ENCODE measurements at places on chromosomes 1 and 21.

DNA sequence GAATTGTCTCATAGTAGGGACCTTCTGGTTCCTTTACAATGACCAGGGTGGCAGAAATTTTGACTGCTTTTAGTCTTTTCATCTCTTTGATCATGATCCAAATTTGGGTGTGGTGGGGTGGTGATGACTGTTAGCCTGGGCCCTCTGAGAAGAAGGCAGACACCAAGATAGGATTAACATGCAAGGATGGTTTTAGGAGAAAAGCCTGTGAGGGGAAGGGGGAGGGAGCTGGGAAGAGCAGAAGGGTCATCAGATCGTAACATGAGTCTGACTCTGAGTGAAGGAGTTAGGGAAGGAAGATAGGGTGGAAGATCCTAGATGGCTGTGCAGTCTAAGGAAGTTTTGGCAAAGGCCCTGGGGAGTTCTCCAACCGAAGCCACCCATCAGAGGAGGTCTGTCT lies 28.5 kb upstream of the CAMSAP2 start:
- DNase-seq = no peak

DNA sequence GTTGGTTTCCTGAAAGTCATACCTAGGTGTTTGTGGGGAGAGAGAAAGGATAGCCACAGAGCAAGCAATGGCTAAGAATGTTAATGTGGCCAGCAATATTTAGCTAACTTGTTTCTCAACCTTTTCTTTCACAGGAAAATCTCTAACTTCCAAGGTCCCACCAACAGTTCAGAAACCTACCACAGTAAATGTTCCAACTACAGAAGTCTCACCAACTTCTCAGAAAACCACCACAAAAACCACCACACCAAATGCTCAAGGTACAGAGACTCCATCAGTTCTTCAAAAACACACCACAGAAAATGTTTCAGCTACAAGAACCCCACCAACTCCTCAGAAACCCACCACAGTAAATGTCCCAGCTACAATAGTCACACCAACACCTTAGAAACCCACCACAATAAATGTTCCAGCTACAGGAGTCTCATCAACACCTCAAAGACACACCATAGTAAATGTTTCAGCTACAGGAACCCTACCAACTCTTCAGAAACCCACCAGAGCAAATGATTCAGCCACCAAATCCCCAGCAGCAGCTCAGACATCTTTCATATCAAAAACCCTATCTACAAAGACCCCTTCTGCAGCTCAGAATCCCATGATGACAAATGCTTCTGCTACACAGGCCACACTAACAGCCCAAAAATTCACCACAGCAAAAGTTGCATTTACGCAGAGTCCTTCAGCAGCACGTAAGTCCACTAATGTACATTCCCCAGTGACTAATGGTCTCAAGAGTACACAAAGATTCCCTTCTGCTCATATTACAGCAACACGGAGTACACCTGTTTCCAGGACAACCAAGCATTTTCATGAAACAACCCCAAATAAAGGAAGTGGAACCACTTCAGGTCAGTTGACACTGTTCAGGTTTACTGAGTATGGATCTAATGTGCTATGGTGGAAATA lies 15.3 kb downstream of the CD55 start:
- DNase-seq = no peak

- no peak for DNase-seq
Measured at GRCh38 chr1:24459551-24460266, 42.9 kb upstream of the RCAN3 start.

- DNase-seq = no peak
Measured at GRCh38 chr1:94319319-94320102, 82.1 kb upstream of the ARHGAP29 start.

DNA sequence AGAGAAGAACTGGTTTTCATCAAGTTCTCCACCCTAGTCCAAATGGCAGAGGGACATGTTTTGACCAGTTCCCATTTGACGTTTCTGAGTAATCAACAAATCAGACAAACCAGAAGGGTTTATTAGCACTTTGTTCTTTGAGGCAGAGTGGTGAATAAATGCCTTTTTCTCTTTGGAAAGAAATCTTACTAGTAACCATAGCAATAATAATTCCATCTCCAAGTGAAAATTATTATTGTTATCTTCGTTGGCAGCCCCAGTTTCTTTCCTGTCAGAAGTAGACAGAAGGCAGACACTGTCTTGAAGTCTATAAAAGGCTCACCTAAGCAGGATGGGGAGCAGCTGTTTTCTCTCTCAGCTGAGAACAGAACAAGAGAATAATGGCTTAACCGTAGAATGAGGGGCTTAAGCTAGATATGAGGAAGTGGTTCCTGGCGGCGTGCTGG lies 391.6 kb downstream of the PBX1 start:
- no peak for DNase-seq

- DNase-seq = no peak
Measured at GRCh38 chr1:46306159-46306530, 2.6 kb downstream of the UQCRH start.

GRCh38 chr1:171296897-171297296 lies 17.1 kb upstream of the FMO4 start:
- DNase-seq = no peak

- no peak for DNase-seq
Measured at GRCh38 chr1:86773341-86774288, 69.2 kb downstream of the SH3GLB1 start.

GRCh38 chr1:231628207-231628876 lies 1.8 kb downstream of the DISC1 start:
- DNase-seq = peak; percentile 43

- DNase-seq = no peak
Measured at GRCh38 chr1:9720785-9721605, 69.5 kb downstream of the PIK3CD start.

DNA sequence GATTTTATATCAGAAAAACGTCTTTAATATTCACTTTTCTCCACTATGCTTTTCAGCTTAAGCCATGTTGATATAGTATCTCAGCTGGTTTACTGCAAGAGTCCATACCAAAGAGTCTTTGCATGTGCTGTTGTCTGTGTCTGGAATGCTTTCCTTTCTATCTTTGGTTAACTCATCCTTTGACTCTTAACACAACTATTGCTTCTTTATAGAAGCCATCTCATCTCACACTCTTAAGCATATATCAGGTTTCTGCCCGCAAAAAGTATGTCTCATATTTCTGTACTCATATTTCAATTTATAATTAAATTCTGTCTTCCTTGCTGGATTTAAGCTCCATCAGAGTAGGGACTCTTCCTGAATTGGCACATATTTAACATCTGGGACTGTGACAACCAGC lies 220.9 kb upstream of the KCNK2 start:
- no peak for DNase-seq

- no peak for DNase-seq
Measured at GRCh38 chr1:113255038-113255719, 135.1 kb upstream of the MAGI3 start.

GRCh38 chr21:37166733-37167132 lies 93.7 kb downstream of the TTC3 start:
- DNase-seq = no peak

GRCh38 chr1:227429447-227430359 lies 111.4 kb upstream of the CDC42BPA start:
- DNase-seq = no peak

DNA sequence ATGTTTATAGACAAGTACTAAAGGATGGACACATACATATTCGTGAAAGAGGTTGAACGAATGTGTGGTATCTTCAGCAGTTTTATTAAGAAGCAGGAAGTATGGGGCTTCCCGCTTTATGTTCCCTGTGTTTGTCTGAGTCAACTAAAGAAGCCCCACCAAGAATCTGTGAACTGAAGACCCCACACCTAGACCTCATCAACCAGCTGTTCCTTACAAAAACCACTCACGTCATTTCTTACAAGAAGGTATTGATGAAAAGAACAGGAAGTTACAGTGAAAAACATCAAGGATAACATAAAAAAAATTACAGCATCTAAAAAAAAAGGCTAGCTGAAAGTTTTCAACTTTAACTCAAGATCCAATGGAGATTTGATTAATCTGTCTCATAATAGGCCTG lies 12.3 kb downstream of the REG4 start:
- no peak for DNase-seq

Data from activated T-cell treated with anti-CD3 and anti-CD28 coated beads for 4 hours (primary cell).